ENCODE measurements at places on chromosomes 3 and 15.

DNA sequence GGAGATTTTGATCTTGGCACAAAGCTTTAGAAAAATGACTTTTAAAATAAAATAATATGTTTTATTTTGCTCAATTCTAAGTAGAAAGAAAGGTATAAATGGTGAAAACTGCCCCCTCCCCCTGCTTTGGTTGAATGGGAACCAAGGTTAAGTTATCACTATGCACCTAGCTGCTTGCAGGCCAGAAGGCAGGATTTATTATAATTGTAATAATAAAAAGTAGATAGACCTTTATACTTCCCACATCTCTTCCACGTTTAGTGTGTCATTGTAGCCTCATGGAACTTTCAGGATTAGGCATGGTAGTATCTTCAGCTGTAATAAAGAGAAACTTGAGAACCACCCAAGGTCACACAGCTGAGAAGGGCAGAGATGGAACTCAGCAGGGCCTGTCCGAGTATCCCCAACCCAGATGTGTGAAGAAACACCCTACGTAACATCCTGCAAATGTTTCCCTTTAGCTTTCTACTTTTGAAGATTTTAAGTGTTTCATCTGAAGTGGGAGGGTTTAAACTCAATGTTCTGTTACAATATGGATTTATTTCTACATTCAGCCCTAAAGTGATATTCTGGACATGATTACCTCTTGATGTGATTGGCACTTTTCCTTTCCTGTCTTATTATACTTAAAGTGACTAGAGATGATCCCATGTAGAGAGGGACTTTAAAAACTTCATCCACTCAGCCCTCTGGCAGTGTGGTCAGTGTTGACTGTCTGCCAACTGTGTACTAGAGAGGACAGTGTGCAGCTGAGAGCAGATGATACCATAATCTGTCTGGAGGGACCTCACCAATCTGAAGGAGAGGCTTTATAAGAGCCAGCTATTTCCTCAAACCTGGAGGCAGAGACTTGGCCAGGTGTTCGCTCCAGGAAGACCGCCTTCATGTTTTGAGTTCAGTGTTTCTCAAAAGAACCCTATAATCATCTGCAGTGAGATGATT, 282.5 kb upstream of the TRIM42 start:
- no peak for DNase-seq

DNA sequence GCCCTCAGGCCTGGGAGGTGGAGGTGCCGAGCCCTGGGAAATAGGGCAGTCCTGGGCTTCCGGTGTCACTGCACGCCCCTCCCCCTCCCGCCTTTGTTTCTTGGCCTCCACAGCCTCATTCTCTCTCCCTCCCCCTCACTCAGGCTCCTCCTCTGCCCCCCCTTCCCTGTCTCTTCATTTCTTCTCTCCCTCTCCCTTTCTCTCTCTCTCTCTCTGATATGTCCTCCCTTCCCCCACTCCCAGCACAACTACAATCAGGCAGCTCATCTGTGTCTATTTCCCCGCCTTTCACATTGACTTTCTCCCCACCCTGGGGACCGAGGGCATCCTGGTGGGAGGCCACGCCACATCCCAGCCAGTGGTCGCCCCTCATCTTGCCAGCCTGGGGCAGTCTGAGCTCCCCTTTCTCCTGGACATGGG, 40.2 kb downstream of the IDH2 start:
- DNase-seq = peak; percentile 22

DNA sequence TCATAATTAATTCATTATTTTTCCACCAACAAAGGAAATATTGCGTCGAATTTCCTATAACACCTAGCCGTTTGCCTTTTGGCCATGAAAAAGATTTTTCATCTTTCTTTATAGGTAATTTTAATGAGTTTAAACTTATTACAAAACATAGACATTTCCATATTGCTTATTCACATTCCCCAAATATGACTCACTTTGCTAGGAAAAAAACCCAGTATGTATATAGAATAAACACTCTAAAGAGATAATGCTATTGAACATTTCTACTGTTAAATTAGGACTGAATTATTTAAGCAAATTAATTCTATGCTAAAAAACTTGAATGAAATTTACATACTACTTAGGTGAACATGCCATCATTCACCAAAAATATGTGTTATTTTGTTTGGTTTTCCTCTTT, 16.2 kb downstream of the ZPLD1 start:
- no peak for DNase-seq

- DNase-seq = no peak
Measured at GRCh38 chr15:40285151-40285550, 2.3 kb upstream of the ANKRD63 start.

GRCh38 chr15:60392986-60393790, 4.6 kb downstream of the ANXA2 start:
- peak; percentile 97 for DNase-seq

GRCh38 chr15:52042051-52042851, 23.2 kb downstream of the MAPK6 start:
- DNase-seq = no peak

- DNase-seq = no peak
Measured at GRCh38 chr15:25944386-25944785, 81.3 kb upstream of the ATP10A start.

DNA sequence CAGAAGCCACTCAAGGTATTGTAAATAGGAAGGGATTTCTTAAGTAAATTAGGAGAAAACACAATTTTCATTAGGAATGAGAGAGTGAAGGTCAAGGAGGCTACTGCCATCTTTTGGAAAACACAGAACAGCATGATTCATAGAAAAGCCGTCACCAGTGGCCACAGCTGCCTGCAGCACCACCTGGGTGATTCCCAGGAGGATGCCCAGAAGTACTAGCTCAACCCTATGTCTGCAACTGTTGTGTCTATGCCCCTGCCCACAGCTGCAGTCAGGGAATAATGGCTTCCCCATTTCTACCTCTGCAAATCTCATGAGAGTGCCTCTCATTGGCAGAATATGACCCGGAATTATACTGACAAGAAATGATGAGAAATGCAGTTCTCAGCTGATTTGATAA, 300.0 kb downstream of the IGSF11 start:
- DNase-seq = no peak

- no peak for DNase-seq
Measured at GRCh38 chr3:40908612-40909011, 290.7 kb upstream of the CTNNB1 start.

Data from iris pigment epithelial cell (primary cell).